ENCODE measurements at places on chromosomes 4 and X. TPM values are rescaled to one million over a fixed set of nuclear protein-coding genes. Genes with fewer than 3 reads are reported as not detected.

- ATAC-seq, result no peak
Observed at GRCh38 chr4:17642398-17642783, 27.9 kb downstream of the MED28 start.

DNA sequence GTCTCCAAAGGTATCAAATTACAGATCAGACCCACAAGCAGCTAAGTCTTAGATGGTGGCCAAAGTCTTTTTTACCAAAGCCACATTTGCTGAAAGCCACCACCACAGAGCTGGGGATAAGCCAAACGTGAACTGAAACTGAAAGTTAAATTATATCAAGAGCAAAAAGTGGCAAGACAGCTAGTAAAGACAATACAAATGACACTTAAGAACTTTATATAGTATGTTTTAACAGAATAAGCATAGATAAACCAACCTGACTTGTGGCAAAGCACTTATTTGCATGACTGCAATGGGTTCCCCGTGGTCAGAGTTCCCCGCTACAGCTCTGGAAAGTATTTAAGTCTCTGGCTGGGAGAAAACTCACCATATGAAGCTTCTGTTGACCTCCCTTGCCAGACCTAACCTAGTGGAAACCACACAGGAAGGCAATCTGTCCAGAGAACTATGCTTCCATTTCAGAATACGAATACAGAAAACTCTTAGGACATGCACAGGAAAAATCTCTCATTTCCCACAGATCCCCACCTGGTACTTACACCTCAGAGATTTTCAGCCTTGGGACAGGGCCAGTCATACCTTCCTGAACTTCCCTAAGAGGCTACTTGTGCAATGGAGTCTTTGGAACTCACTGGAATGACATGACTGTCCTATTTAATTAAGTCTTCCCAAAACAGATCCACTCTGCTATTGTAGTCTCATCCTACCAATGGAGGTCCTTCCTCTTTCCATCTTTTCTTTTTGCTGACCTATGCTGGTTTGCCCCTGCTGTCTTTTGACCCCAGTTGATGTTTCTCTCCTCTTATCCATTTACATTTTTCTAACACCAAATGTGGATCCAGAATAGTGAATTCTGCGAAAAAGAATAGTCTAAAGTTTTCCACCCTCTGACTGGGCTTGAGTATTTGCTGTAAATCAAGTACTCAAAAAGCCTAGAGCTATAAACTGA lies 225.1 kb downstream of the NR3C2 start:
- no peak for ATAC-seq

DNA sequence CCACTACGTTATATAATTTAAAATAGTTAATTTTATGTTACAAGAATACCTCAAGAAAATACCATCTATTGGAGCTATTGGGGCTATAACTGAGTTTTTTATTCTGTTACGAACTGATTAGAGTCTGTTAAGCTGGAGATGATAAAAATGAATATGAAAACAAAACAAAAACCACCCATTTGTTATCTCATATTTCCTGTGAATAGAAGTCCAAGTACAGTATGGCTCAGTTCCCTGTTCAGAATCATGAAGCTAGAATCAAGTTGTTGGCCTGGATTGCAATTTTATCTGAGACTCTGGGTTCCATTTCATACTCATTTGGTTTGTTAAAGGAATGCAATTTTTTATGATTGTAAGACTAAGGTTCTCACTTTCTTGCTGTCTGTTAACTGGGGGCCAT lies 319.1 kb upstream of the PCDH18 start:
- ATAC-seq, result no peak

- ATAC-seq, result no peak
Observed at GRCh38 chr4:188145601-188146000, 6.4 kb downstream of the TRIML1 start.

The FGF16 gene
- total RNA-seq, result not detected

- ATAC-seq, result no peak
Observed at GRCh38 chrX:151870602-151871001, 42.1 kb upstream of the MAGEA4 start.

- no peak for ATAC-seq
Observed at GRCh38 chr4:180207921-180208320, 2035.3 kb upstream of the TENM3 start.

- no peak for ATAC-seq
Observed at GRCh38 chr4:108531461-108531860, 88.9 kb upstream of the RPL34 start.

The HPGD gene
- 22.6 TPM for total RNA-seq

The DDX60 gene
- 4.6 TPM for total RNA-seq

GRCh38 chr4:1981251-1982058 lies 27.3 kb downstream of the NELFA start:
- ATAC-seq, result no peak

Data from gastroesophageal sphincter (tissue), 4 donors.